ENCODE measurements at places on chromosomes 2 and 18. TPM values are rescaled to one million over a fixed set of nuclear protein-coding genes. Genes with fewer than 3 reads are reported as not detected.

Gene MCM6
- total RNA-seq = 22.7 TPM

Gene CHST9
- 0.68 TPM for total RNA-seq

Gene ST6GAL2
- total RNA-seq = 3.1 TPM

Gene TM4SF20
- not detected for total RNA-seq

Gene TXNL1
- 60.9 TPM for total RNA-seq

Gene NT5DC4
- not detected for total RNA-seq

Gene CPO
- not detected for total RNA-seq

Gene SCYGR4
- not detected for total RNA-seq

Gene CNDP2
- 67.7 TPM for total RNA-seq

Gene UGT1A10
- 45.0 TPM for total RNA-seq

Gene HOXD8
- 1.2 TPM for total RNA-seq

Gene CRYBA2
- total RNA-seq = not detected

Gene RAB6C
- not detected for total RNA-seq

Gene SMPD4
- total RNA-seq = 50.6 TPM

Gene DSG3
- 513 TPM for total RNA-seq

Gene ELOA2
- total RNA-seq = not detected

Gene NLRC4
- 0.91 TPM for total RNA-seq

Gene EMILIN1
- total RNA-seq = 27.8 TPM

Gene ERFE
- not detected for total RNA-seq

Gene TMBIM1
- 238 TPM for total RNA-seq

Gene ACMSD
- not detected for total RNA-seq

Gene REG1B
- not detected for total RNA-seq

Gene LIPG
- total RNA-seq = 3.7 TPM

Gene CYBRD1
- 5.7 TPM for total RNA-seq

Gene NETO1
- not detected for total RNA-seq

Gene CNDP1
- not detected for total RNA-seq

Gene GNAL
- 23.4 TPM for total RNA-seq

Gene MYO7B
- not detected for total RNA-seq

Gene L3MBTL4
- 3.6 TPM for total RNA-seq

Gene PCBP1
- total RNA-seq = 96.8 TPM

Gene CUL3
- 86.3 TPM for total RNA-seq

Gene SERPINB4
- 123 TPM for total RNA-seq

Gene PTPN4
- 9.6 TPM for total RNA-seq

Gene SCN1A
- total RNA-seq = not detected

Gene ARHGAP15
- total RNA-seq = 4.1 TPM

Gene RAB27B
- 33.6 TPM for total RNA-seq

Gene ALKAL2
- total RNA-seq = 4.8 TPM

Gene MATN3
- total RNA-seq = not detected

Gene SLC23A3
- total RNA-seq = 0.92 TPM

Gene NAT8
- total RNA-seq = not detected

Gene GLI2
- total RNA-seq = 2.7 TPM

Gene MYO3B
- 0.18 TPM for total RNA-seq

Gene RGPD8
- 9.0 TPM for total RNA-seq

Gene PLCL1
- total RNA-seq = 0.35 TPM

Gene FBXO36
- 1.2 TPM for total RNA-seq

Gene OTOS
- not detected for total RNA-seq

Gene SERPINB13
- total RNA-seq = 354 TPM

Gene RPRD1A
- total RNA-seq = 54.1 TPM

Gene APOB
- 0.62 TPM for total RNA-seq

Gene TWIST2
- total RNA-seq = 3.1 TPM

Gene RAD51AP2
- 0.04 TPM for total RNA-seq

Gene HOXD1
- 0.19 TPM for total RNA-seq

Gene INHBB
- 2.5 TPM for total RNA-seq

Gene KCNE4
- total RNA-seq = 0.27 TPM

Gene FAM124B
- total RNA-seq = 0.44 TPM
